ENCODE measurements at places on chromosomes 3 and 15. TPM values are rescaled to one million over a fixed set of nuclear protein-coding genes. Genes with fewer than 3 reads are reported as not detected.

DNA sequence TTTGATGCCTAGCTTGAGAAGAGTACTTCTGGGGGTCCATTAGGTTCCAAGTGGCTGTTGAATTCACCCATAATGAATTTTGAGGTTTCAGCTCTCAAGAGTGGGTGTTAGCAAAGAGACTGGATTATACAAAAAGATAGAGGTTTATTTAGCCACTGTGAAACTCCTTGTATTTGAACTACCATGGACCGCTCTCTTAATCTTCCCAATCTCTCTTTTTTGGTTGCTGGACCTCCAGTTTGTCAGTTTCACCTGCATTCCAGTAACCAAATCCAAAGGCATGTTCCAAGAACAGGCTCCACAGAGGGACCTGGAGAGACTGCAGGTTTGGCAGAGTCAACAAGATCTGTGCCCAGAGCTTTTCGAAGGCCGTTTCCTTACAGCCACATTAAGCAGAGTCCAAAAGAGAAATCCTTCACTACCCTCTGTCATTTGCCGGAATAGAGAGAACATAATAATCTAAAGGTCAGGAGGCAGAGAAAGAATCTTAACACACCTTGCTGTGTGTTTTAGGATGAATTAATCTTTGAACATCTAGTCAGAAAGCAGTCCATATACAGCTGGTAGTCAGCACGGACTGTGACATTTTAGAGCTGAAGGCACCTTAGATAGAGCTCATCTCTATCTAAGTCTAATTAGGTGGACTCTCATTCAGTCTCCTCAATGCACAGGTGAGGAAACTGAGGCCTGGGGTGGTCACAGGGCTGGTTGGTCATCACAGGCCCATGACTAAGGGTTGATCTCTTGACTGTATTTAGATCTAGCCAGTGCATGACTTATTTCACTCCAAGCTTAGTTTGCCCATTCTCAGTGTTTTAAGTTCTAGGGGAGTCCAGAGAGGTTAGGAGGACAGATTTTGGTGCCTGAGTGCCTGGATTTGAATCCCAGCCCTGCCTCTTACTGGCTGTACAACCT lies 1.3 kb downstream of the ABHD2 start:
- no peak for DNase-seq

DNA sequence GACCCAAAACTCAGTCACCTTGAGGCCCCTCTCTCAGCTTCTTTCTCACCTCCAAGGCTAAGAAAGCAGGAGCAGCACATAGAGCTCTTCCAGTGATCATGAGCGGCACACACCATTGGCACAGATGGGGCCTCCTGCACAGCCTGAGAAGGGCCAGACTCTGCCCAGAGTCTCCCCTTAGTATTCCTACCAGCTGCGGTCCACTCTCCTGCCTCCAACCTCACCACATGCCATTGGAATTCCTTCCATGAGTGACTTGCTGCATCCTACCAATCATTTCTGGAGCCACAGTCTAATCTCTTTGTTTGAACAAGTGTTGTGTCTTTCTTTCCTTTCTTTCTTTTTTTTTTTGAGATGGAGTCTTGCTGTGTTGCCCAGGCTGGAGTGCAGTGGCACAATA lies 39.3 kb downstream of the CDCP1 start:
- no peak for DNase-seq

GRCh38 chr3:118641608-118642007 lies 393.0 kb downstream of the IGSF11 start:
- DNase-seq: peak; percentile 67

- no peak for DNase-seq
These were observed 33.3 kb upstream of the FGD5 start for GRCh38 chr3:14785207-14786155.

- no peak for DNase-seq
These were observed 109.1 kb upstream of the LRIG1 start for GRCh38 chr3:66609660-66610561.

The SLC24A5 gene
- not detected for total RNA-seq

The TRPM1 gene
- not detected for total RNA-seq

DNA sequence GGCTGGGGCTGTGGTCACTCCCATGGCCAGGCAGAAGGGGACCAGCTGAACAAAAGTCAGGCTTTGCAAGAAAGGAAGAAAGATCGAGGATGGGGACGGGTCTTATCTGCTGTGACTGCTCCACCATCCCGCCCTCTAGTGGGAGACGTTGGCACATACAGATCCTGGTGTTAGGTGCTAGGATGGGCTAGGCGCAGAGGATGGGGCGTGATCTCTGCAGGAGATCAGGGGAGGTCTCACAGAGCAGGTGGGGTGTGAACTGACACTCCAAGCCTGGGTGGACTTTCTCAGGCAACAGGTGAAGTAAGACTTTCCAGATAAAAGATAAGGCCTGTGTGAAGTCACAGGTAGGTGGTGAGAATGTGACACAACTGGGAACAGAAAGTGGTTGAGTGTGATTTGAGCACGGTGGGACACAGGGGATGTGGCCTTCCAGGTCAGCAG lies 141.9 kb upstream of the SMAD3 start:
- DNase-seq: peak; percentile 36

The CHRNA3 gene
- total RNA-seq: 0.74 TPM

The BOC gene
- 3.8 TPM for total RNA-seq

DNA sequence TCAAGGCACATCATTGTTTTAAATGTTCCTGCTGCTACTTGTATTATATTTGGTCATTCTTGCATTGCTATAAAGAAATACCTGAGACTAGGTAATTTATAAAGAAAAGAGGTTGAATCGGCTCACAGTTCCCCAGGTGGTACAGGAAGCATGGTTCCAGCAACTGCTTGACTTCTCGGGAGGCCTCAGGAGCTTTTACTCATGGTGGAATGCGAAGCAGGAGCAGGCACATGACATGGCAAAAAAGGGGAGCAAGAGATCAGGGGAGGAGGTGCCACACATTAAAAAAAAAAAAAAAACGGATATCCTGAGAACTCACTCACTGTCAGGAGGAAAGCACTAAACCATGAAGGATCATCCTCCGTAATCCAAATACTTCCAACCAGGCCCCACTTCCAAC lies 286.9 kb upstream of the PLSCR5 start:
- no peak for DNase-seq

All from endothelial cell (in vitro differentiated cells).